Stimulated activated CD4-positive, alpha-beta T cell treated with anti-CD3 and anti-CD28 coated beads, TNF-alpha, amount 100 ng/mL, for 4 hours (primary cell): ENCODE measurements at places on chromosomes 16 and 17.

- no peak for DNase-seq
Observed at GRCh38 chr16:78473031-78473699, 373.7 kb downstream of the WWOX start.

GRCh38 chr17:47720196-47720595 lies 12.8 kb upstream of the TBX21 start:
- no peak for DNase-seq

DNA sequence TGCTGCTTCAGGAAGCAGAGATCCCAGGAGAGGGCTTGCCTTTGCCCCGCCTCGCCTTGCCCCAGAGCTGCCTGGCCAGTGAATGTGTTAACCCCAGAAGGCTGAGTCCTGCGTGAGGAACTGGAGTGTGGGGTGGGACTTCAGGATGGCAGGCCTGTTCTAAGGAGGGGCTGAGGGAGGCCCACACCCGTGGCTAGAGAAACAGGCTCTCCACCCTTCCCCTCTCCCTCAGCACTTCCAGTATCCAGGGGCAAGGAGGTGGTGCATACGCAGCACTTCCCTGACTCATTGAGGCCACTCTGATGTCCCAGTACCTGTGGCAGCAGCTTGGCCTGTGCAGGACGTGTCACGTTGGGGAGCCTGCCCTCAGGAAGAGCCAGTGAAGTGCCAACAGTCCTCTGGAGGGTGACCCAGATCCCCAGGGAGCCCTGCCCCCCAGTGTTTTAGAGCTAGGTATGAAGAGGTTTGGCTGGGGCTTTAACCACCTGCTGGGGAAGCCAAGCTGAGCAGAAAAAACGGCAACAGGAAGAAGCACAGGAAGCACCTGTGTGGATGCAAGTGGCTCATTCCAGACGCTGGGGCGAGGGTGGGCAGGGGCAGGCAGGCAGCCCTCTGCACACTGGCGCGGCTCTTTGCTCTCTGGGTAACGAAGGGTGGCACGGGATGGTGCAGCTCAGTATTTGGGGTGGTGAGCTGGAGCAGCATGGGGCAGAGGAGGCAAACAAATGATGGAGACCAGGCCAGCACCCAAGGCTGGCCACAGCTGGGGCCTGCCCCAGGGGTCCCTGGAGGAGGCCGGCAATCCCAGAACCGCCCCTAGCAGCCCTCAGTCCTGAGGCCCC lies 14.7 kb upstream of the CTCF start:
- no peak for DNase-seq

DNA sequence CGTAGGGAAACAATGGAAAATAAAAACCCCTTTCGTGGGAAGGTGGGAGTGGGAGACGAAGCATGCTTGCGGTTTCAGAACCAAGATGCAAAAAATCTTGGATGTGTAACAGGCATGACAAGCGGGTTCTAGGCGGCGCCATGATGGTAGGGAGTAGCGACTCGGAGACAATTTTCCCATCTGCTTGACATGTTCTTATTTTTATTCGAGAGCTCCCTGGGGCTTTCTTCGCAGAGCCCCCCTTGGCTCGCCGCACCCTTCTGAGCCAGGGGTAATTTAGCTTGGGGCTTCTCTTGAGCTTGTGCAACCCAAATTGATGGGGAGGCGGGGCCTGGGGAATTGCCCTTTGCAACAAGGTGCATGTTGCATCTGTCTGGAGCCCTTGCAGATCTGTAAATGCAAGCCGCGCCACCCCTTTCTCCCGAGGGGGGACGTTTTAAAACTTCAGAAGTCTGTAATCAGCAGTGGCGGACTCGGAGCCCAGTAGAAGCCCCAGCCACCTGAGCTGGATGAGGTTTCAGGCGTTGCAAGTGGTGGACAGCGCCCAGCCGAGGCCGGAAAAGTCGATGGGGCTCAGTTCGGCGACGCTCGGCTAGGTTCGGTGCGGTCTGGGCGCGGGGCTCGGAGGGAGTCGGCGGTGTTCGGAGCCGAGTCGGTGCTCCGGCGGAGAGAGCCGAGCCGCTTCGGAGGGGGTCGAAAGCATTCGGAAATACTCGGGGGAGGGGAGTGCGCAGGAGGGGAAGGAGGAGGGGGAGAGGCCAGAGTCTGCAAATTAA lies 2.9 kb downstream of the GNAO1 start:
- peak; percentile 35 for DNase-seq

- no peak for DNase-seq
Observed at GRCh38 chr17:49776551-49777300, 11.8 kb upstream of the KAT7 start.

DNA sequence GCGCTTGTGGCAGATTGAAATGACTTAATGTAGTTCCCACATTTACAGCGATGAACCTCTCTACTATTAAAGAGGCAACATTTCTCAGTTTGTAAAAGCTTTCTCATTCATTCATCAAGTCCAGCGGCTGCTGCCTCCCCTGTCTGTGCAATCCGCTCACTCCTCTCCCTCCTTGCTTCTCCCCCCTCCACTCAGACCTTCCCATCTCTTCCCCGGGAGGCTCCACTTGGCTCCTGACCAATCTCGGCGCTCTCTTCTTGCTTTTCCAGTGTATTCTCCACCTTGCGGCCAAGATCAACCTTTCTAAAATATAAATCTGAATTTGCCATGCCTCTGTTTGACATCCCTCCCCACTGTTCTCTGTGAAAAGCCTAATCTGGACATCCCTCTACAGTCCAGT lies 117.5 kb downstream of the ASIC2 start:
- DNase-seq: no peak

DNA sequence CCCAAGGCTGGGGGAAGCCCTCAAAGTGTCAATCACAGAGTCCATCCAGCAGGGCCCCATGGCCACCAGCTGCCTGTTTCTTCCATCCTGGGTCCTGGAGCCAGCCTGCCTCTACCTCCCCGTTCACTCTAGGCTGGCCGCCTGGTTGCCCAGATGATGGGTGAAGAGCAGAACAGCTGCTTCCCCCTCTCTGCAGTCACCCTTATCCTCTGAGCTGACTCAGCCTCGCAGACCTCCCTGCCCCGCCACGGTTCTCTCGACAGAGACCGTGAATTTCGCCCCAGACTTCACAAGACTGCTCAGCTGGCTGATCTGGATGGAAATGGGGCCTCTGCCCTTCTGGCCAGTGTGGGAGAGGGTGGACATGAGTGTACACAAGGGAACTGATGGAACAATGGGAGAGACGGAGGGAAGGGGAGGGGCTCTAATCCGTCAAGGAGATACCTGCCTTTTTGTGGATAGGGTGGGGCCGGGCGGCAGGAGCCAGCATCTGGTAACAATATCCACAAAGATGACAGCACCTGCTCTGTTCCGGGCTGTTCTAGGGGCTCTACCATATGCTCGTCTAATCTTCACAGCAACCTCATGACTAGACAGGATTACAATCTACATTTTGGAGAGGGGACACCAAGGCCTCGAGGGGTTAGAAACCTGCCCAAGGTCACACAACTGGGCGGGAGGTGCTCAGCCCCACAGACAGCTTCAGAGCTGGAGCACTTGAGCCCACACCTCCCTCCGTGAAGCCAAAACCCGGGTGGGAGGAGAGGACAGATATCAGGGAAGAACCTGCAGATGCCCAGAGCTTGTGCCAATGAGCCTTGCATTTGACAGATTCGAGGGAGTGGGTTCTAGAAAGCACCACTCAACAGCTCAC lies 136.0 kb downstream of the SDK2 start:
- no peak for DNase-seq

DNA sequence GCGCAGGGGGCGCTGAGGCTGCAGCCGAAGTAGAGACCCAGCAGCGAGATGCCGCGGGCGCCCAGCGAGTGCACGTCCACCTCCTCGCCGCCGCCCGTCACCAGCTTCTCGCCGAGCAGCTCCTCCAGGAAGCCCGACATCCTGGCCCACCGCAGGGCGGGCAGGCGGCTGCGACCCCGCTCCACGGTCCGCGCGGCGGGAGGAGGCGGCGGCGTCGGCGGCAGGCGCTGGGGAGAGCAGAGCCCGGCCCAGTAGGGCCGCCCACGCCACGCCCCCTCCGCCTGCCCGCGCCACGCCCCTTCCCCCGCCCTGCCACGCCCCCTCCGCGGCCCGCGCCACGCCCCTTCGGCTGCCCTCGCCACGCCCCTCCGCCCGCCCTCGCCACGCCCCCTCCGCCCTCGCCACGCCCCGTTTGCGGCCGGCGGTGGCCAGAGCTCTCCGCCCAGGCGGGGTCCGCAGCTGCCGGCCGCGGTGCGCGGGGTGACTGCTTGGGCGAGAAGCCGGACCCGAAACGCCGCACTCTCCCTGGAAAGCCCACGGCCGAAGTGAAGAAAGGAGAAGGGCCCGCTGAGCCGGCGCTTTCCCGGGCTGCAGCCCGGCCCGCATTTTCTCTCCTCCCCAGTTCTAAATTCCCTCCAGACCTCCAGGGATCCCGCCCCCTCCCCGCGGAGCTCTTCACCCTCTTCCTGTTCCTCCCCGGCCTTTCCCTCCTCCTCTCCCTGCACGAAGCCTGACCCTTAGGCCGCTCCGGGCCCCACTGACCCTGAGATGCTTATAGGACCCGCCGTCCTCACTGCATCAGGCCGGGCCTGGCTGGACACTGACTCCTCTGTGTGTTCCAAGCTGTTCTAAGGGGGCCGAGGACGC lies at the start of gene NXN:
TSS of gene NXN (minus strand) at position 238 of the 867 bp plus-strand sequence.
- DNase-seq: peak; percentile 88

- no peak for DNase-seq
Observed at GRCh38 chr17:55259684-55260111, 5.1 kb upstream of the HLF start.

- DNase-seq: no peak
Observed at GRCh38 chr16:86962913-86963312, 354.3 kb downstream of the C16orf95 start.

GRCh38 chr16:71565812-71566700 lies 10.8 kb downstream of the TAT start:
- no peak for DNase-seq

DNA sequence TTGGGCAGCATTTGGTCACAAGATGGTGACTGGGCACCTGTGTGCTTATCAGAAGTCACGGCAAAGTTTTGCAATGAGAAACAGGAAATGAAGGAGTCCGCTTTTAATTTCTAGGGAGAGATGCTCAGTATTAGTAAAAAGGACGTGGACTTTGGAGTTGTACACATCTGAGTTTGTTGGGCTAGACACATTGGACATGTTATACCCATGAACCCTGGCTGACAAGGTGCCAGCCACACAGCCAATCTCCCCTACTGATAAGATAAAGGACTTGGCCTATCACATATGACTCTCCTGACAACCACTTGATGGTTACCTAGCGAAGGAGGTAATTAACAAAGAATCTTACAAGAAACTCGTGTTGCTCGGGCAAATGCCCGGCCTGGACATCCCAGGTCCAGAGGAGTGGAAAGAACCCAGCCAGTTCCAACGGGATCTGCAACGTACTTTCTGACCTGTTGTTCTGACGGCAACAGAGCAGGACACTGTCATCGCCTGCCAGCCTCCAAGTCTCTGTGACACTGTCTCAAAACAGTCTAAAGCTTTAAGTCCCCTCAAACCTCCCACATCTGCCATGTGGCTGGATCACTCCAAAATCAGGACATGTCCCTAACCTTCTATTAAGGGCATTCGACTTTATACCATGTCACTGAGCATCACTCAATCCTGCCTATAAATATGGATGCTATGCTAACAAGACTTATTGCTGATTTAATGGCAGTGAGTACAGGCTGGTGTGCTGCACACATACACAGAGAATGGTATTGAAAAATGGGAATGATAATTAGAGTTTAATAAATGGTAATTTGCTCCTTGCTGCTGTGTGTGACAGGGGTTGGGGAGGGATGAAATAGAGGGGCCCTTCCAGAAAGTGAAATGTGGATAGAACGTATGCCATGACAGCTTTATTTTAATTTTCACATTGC lies 47.6 kb upstream of the LYRM9 start:
- no peak for DNase-seq

DNA sequence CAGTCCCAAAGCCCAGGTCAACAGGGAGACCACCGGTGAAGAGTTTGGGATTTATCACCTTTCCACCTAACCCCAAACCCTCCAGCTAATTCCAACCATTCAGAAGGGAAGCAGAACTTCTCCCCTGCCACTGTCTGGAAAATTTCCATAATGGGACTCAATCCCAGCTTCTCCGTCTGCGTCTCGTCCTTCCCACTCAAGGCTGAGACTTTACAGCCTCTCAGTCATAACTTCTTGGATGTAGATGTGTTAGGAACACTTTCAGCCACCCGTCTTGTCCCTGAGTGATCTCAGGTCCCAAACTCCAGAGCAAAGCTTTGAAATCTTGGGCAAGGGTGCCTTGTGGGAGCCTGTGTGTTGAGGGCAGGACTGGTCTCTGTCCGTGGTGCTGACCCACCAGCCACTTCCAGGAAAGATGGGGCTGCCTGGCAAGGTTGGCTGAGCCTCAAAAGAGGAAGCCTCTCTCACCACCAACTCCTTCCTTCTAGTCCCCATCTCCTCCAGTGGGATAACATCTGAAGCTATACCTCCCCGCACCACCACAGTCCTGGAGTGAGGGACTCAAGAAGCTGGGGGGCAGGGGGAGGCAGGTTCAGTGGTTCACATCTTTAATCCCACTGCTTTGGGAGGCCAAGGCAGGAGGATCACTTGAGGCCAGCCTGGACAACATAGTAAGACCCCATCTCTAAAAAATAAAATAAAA lies 9.3 kb downstream of the GAS2L2 start:
- no peak for DNase-seq

- DNase-seq: no peak
Observed at GRCh38 chr17:20706751-20707373, 127.3 kb downstream of the CDRT15L2 start.

DNA sequence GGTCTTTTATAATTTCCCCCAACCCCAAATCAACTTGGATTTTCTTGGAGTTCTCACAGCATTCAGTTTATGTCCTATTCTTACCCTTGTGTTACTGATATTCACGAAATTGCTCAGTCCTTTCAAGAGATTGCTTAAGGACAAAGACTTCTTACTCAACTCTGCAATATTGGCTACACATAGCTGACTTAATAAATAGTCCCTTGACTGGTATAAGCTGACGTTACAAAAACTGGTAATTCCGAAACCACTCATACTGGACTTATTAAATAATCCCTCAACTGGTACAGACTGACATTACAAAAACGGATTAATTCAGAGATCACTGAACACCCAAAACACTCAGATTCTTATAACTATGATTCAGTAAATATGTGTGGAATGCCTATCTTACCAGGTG lies 860 bp downstream of the TIGD7 start:
- DNase-seq: no peak

DNA sequence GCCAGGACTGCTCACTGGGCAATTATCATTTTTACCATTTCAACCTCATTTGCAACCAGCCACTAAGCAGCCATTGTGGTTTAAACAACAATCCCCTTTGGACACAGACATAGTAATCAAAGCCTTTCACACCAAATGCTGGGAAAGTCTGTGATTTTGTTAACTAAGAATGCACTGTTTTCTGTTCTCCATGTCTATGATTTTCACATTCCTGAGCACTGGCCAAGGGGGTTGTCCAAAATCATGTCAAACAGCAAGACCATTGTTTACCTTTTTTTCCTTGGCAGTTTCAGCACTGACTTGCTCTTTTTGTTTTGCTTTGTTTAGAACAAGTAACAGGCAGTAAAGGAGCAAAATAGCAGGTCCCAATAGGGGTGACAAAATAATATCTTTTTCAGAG lies 106.3 kb upstream of the SIAH1 start:
- DNase-seq: no peak

DNA sequence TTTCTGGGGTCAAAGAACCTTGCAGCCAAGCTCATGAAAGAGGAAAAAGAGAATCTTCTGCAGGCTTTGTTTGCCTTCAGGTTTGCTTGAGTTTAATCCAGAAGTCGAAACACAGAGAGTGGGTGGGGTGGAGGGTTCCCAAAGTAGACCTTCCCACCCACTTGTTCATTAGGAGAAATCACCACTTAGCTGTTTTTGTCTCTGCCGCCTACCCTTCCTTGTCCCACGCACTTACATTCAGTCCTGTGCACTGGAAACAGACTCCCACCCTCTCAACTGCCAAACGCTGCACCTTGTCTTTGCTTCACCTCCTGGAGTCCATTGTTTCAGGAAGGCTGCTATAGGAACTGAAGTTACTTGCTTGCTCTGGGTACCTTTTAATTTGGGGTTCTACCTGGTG lies 38.6 kb upstream of the RBFOX1 start:
- no peak for DNase-seq
